ENCODE measurements at places on chromosomes 7 and 10.

GRCh38 chr7:87497482-87497881 is 22.0 kb upstream of the ABCB4 start:
- no peak for DNase-seq

DNA sequence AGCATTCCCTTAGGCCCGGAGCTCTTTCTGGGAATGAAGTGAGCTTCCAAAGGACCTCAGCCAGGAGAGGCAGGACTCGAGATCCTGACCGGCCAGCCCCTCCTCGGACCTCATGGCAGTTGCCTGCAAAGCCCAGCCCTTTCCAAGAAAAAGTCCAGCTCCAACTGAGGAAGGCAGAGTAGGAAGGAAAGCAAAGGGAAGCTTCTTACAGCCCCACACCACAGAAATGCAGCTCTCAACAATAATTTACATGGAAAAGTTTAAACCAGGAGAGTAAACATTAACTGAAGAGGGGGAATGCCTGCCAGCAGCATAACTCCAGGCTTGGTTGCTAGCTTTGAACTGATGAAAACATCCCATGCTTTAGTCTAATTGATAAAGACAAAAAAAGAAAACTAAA is 153.9 kb upstream of the PFKP start:
- DNase-seq, result no peak

- no peak for DNase-seq
These were observed 52.0 kb downstream of the ZRANB1 start for GRCh38 chr10:124993736-124994451.

- DNase-seq, result no peak
These were observed 42.6 kb upstream of the DLG5 start for GRCh38 chr10:77969114-77969513.

- DNase-seq, result no peak
These were observed 8.2 kb downstream of the CNNM1 start for GRCh38 chr10:99337311-99337811.

DNA sequence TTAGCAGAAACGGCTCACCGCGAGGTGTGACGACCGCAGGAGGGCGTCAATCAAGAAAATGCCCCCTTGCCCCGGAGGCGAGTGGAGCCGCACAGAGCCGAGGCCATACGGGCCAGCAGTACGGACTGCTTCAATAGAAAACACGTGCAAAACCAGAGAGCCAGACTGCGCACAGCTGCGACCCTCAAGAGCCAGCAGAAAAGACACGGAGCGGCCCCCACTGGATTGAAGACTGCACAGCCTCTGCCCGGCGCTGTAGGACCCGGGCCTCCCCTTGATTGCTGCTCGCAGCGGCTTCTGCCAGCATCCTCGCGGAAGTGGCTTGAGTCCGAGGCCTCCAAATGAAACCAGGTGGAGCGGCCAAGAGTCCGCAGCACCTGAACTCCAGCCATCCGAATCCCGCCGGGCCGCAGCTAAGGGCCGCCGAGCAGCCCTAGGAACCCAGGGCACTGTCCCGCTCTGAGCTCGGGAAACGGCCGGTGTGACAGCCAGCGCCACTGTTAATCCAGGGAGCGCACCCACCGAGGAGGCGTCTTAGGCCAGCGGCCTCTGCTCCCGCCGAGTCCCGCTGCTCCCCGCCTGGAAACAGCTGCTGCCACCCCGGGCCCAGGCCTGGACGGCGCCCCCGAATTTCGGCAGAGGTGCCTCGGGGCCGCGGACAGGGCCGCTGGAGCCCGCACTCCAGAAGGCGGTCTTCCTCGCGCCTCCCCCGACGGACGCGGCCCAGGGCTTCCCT is 660 bp upstream of the HHEX start:
- peak; percentile 18 for DNase-seq

DNA sequence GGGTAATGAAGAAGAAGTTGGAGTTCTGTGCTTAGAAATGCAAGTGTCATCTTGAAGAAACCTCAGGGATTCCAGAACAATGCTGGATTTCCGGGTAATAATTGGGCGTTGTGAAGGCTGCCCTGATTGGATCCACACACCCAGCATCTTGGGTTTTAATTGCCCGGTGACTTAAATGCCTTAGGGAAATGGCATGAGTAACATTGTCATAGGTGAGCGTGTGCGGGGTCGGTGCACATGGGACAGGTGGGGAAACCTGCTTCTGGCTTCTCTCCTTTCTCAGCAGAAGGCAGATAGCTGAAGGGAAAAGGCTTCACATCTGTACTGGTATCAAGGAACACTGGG is 15.2 kb upstream of the CAMK1D start:
- no peak for DNase-seq

GRCh38 chr10:126225672-126226008 is 162.6 kb downstream of the ADAM12 start:
- no peak for DNase-seq

DNA sequence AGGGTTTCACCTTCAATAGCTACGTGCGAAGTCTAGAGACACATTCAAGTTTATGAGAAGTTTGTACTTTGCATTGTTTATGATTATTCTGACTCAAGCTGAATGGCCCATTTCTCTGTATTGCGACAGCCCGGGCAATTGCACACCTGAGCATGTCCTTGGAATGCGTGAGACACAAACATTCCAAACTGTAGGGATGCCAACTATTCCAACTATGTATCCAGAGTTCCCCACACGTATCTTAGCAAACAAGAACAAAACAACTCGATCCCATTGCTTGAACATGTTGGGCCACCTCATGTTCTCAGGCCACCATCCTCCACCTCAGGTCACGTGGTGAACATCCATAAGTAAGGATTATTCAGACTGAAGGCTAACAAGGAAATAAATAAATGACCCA is 51.4 kb upstream of the EGFR start:
- DNase-seq, result no peak

GRCh38 chr7:35356495-35356894 is 102.6 kb upstream of the TBX20 start:
- DNase-seq, result no peak

- DNase-seq, result no peak
These were observed 137.4 kb downstream of the GLI3 start for GRCh38 chr7:42099470-42100155.

GRCh38 chr7:116554911-116555310 is 30.1 kb downstream of the CAV1 start:
- no peak for DNase-seq

DNA sequence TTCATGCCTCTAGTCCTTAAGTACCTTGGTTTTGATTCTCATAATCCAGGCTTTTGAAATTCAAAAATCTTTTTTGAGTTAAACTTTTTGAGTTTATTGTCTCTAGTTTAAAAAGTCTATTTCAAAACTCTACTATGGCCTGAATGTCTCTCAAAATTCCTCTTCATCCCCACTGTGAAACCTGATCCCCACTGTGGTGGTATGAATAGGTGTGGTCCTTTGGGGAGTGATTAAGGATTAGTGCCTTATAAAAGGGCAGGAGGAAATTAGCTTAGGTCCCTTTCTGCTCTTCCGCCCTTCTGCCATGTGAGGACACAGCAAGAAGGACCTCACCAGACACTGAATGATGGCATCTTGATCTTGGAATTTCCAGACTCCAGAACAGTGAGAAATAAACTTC is 44.1 kb upstream of the JAZF1 start:
- no peak for DNase-seq

GRCh38 chr7:80890426-80891258 is 28.2 kb downstream of the SEMA3C start:
- no peak for DNase-seq

GRCh38 chr10:60042262-60042661 is 135.9 kb upstream of the CCDC6 start:
- DNase-seq, result no peak

GRCh38 chr10:62021128-62021665 is 119.7 kb downstream of the ARID5B start:
- no peak for DNase-seq

GRCh38 chr7:123230147-123230546 is 30.4 kb upstream of the SLC13A1 start:
- no peak for DNase-seq

DNA sequence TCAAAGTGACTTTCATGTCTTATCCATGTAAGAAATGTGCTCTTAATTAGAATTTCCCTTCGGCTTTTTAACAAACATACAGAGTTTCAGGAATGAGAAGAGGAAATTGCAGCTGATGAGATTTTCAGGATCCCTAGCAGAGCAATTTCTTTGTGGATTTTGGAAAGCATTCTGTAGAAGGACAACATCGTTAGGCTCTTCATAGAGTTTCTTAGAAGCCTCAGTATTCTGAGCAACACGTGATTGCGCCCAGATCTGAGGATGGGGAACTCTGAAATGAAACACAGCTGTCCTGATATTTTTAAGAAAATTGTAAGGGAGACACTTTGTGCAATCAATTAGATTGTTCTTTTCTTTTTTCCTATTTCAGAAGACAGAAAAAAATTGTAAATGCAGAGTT is 85.8 kb downstream of the LHFPL3 start:
- no peak for DNase-seq

GRCh38 chr10:128630787-128631252 is 504.6 kb upstream of the MKI67 start:
- DNase-seq, result no peak

DNA sequence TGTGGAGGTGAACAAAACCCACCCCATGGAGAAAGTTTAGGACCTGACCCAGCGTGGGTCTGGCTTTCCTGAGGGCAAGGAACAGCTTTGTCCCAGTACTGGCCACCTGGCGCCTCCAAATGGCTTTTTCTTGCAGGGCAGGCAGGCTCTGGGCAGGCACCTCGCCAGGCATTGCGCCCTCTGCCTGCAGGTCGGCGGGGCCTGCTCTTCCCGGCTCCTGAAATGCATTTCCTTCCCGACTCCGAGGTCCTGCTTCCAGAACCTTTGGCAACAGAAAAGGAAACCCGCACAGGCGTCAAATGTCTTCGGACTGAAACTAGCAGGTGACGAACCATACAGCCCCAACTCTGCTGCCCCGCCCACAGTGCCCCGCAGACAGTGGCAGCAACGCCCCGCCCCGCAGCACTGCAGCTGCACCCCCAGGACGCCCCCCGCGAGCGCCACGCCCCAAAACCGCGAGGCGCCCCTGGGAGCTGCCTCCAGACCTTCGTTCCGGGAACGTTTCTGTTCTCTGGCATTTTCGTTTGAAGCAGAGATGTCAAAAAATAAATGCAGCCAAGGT is 65.5 kb downstream of the C10orf143 start:
- DNase-seq, result no peak

GRCh38 chr7:20417260-20417659 is 86.6 kb downstream of the ITGB8 start:
- DNase-seq, result no peak

DNA sequence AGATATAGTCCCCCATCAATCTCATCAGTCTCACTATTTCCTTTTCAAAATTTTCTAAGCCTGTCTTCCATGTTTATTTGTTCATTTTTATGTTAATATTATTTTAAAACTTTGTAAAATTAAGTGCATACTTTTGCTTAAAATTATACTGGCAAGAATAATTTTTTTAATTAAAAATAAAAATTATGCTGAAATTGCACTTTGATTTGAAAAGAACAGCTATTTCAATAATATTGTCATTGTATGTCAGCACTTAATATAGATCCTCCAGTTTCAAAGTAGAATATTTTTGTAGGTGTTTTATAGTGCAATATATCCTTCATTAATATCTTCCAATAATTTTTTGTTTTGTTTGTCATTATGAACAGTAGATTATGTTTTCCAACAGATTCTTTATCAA is 99.0 kb upstream of the MAGI2 start:
- no peak for DNase-seq

DNA sequence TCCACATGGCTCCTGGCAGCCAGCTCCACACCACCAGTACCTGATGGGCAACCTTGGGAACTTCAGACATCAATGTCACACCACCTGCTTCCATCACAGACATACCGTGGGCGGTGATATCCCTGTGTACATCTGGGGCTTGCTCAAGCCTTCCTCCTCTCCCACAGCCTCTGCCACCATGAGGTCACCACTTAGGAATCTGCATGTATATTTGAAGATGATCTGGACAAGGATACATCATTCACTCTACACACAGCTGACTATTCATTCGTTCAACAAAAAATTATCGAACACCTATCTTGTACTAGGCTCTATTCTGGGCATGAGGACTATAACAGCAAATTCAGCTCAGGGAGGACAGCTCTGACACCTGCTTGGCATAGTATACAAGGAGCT is 6.8 kb downstream of the DLG5 start:
- no peak for DNase-seq

GRCh38 chr7:42035210-42035609 is 201.8 kb downstream of the GLI3 start:
- DNase-seq, result no peak

DNA sequence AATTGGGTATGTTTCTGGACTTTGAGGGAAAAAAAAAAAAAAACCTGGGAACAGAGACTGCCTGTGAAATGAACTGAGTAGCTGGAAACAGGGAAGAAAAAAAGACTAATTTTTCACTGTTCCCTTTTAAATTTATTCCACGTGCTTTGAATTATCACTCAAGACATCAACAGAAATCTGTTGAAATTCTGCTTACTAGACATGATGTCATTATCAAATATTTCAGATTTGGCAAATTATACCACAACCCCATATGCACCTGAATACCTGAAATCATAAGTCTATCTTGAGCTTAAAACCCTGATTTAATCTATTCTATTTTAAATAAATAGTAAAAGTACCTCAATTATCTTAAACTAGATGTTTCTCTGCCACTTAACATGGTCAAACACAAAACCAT is 5.0 kb upstream of the REEP3 start:
- no peak for DNase-seq

DNA sequence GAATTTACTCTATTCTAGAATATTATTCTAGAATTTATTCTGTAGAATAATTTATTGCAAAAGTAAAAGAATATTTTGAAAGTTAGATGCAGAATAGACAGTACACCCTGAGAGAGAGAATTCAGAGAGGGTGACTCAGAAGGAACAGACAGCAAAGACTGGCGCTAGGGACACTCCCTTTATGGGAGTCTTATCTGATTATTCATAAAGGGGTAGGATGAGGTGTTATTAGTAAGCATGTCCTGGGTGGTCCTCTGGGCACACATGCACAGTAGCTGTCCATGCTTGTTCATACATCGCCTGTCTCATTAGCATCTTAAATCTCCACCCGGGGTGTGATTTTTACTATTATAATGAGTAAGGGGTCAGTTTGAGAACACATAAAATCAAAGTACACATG is 100.1 kb downstream of the XPNPEP1 start:
- no peak for DNase-seq

GRCh38 chr10:35546824-35547225 is 58.3 kb upstream of the GJD4 start:
- DNase-seq, result no peak

DNA sequence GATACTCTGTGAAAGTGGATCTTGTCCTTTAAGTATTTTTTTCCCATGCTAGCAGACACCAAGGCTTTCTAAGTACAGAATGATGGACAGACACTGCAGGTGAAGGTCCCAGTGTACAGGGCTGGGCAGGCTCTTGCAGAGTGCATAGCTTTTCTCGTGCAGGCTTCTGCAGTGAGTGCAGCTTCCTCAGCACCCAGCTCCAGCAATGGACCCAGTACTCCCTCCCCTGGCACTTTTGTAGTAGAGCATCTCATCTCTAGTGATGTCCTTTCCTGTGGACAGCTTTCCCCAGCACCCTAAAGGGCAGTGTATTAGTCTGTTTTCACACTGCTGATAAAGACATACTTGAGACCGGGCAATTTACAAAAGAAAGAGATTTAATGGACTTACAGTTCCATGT is 104.3 kb downstream of the CUL2 start:
- DNase-seq, result no peak
